ENCODE measurements at places on chromosomes 3 and 15. TPM values are rescaled to one million over a fixed set of nuclear protein-coding genes. Genes with fewer than 3 reads are reported as not detected.

CLSTN2 gene
- 7.8 TPM for total RNA-seq

DAZL gene
- total RNA-seq, result not detected

GPR171 gene
- total RNA-seq, result 0.24 TPM

FAM174B gene
- total RNA-seq, result 11.9 TPM

PSTPIP1 gene
- 5.0 TPM for total RNA-seq

RBSN gene
- total RNA-seq, result 17.1 TPM

TOPAZ1 gene
- total RNA-seq, result not detected

NPTN gene
- 188 TPM for total RNA-seq

All from Right ventricle myocardium superior (tissue), 1 donor.